ENCODE measurements at places on chromosomes 16 and 17.

DNA sequence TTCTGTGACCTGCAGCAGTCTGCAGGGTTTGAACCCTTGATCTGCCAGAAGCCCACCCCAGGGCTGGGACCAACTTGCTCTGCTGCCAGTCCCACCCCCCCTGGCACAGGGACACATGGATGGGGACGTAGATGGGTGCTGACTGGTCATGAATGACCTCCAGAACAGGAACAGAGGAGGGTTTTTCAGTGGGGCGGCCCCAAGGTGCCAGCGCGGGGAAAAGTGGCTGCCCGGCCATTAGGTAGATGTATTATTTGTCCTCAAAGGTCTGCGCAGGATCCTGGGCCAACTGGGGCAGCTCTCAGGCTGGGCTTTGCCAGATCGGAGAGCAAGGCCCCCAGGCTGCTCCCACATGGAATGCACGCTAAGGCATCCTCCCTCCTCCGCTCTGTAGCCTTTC lies 265.2 kb upstream of the TNRC6C start:
- DNase-seq = no peak

DNA sequence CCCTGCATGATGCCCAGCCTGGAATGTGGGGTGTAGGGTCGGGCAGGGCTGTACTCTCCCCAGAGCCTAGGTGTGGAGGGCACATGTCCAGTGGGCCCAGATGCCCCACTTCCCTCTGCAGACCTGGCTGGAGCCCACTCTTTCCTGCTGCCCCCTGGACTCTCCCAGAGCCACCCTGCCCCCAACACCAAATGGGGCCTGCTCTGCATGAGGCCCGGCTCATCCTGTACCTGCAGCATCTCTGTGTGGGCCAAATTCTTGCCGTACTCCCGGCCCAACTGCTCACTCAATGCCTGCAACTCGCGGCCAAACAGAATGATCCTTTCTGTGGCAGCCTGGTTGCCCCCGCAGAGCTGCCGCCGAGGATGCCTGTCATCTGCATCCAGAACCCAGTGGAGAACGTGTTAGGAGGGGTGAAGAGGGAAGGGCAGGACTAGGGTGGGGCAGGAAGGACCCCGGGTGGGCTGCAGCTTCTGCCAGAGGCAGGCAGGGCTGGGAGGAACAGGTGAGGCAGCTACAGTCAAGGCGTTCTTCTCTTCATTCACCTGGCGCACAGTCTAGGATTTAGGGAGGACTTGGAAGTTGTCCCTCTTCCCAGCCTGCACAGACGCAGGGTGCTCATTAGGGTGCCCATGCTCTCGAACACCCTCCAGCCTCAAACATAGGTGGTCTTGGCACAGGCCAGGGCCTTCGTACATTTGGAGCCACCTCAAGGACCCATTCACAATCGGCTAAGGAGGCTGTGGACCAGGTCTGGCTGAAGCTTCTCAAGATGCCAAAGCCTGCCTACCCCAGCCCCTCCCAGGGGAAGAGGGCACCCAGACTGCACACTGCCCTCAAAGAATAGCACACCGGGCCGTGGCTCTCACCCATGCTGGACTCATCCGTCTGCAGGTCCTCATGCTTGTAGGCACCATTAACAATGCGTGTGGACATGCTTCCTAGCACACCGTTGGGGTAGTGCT lies 8.7 kb upstream of the GFOD2 start:
- DNase-seq = no peak

DNA sequence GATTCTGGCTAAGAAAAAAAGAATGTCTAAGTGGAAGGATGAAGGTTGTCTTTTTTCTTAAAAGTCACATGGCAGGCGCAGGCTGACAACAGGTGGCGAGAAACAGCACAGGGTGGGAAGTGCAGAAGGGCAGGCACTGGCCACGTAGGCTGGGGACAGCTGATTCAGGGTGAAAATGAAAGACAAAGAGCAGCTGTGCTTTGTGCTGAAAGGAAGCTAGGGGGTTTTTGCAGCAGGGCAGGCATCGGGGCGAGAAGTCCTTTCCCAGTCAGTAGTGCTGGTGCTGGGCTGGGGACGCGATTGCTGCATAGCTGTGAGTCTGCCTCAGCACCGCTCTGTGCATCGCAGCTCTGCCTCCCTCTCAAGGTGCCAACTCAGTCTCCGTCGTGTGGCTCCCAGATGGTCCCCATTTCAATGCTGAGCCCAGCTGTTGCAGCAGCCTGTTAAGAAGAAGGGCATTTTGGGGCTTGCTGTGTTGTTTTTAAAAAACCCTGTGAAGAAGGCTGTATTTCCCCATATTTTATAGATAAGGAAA lies 183.1 kb upstream of the CCL2 start:
- DNase-seq = no peak

DNA sequence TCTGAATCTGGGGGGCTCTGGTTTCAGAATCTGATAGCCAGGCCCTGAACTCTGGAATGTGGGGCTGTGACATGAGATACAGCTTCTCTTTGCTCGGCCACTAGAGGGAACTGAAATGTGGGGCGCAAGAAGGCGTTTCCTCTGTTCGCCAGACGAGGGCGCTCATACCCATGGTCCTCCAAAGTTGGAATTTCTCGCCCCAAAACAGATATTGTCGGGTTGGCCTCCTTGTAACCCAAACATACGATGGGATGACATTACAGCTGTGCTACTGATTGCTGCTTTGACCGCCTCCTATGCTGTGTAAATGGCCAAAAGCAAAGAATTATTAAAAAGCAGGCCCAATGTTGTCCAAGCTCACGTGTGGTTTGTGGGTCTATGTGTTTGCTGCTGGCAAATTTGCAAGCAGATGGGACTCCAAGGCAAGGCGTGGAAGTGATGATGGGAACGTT lies 13.1 kb upstream of the MSI2 start:
- DNase-seq = peak; percentile 56

GRCh38 chr17:29145289-29146073 lies 34.7 kb downstream of the MYO18A start:
- DNase-seq = no peak

DNA sequence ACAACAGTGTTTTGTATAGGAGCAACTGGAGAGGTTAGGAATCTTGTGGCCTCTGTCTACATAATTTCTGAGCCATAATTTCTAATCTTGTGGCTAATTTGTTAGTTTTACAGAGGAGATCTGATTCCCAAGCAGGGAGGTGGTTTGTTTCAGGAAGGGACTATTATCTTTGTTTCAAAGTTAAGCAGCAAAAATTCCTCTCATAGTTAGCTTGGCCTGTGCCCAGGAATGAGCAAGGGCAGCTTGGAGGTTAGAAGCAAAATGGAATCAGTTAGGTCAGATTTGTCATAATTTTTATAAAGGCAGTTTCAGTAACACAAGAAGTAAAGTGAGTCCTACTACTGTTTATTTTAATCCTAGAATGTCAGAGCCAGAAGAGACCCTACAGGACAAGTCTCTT lies 2.0 kb upstream of the RDM1 start:
- no peak for DNase-seq

DNA sequence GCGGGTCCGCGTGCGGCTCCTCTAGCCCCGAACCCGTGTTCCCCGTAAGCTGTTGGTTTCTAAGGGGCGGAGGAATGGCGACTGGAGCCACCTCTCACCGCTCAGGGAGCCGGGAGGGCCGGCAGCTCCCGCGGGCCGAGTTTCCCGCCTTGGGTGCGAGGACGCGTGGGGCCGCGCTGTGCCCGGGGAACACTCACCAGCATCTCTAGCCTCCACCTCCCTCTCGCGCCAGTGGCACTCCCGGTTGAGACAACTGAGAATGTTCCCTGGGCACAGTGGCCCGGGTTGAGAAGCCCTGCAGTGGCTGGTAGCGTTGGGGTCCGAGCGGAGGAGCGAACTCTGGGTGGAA lies 560 bp downstream of the TELO2 start:
- no peak for DNase-seq

GRCh38 chr17:50133028-50133768 lies 3.2 kb upstream of the SAMD14 start:
- DNase-seq = no peak

DNA sequence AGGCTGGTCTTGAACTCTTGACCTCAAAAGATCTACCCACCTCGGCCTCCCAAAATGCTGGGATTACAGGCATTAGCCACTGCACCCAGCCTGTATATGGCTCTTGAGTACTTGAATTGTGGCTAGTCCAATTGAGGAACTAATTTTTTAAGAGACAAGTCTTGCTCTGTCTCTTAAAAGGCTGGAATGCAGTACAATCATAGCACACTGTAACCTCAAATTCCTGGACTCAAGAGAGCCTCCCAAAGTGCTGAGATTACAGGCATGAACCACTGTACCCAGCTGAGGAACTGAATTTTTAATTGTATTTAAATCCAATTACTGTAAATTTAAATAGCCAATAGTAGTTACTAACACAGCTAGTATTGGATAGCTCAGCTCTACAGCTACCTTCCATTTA lies 50.6 kb downstream of the MED13 start:
- DNase-seq = no peak

DNA sequence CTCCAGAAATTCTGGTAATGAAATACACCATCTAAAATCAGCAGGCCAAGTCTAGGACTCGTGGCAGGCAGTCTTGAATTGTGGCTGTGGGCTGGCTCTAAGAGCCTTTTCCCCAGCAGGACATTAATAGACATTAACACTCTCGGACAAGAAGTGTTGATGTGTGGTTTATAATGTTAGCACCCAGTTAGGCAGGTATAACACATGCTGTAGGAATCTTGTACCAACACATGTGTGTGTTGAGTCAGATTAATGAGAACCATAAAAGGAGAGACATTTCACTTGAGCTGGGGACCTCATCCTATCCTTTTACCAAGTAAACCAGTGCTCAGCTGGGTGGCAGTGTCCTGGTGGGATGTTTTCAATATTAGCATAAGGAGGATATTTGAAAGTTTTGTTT lies 264.5 kb downstream of the FTO start:
- no peak for DNase-seq

DNA sequence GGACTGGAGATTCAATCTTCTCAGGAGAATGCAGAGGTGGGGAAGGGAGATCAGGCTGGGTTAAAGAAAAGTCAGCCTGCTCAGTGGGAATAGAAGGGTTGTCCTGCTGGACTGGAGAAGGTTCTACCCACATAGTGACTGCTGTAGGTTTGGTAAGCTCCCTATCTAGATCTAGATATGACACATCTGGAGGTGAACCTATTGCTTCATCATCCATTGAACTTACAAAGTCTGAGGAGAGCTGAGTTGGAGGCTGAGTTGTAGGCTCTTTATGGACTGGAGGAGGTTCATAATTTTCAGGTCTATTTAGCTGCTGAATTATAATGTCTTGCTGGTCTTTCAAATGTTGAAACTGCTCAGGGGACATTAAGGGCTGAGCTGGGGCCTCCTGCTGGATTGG lies 46.0 kb upstream of the NF1 start:
- no peak for DNase-seq

DNA sequence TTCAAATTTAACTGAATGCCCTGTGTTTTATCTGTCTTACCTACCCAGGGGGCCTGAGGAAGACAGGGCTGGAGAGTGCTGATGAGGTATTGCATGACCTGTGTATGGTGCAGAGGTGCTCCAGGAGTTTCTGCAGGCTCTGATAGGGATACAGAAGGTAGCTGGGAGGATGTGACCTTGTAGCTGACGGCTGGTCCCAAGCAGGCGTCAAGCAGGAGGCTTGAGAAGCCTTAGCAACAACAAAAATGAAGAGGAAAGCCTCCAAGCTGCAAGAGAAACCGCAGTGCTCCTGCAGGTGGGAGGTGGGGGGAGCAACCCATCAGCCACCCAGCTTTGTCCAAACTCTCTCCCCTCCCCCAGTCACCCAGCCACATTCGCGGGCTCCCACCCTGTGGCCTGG lies 40.4 kb downstream of the LAT start:
- no peak for DNase-seq

GRCh38 chr16:57690782-57691471 lies 3.7 kb upstream of the DRC7 start:
- DNase-seq = no peak

GRCh38 chr16:78884204-78884603 lies 716.3 kb downstream of the MAF start:
- no peak for DNase-seq

- peak; percentile 89 for DNase-seq
Observed at GRCh38 chr16:637081-638018, 1.2 kb upstream of the METTL26 start.

GRCh38 chr16:30127993-30128392 lies 5.0 kb upstream of the MAPK3 start:
- no peak for DNase-seq

DNA sequence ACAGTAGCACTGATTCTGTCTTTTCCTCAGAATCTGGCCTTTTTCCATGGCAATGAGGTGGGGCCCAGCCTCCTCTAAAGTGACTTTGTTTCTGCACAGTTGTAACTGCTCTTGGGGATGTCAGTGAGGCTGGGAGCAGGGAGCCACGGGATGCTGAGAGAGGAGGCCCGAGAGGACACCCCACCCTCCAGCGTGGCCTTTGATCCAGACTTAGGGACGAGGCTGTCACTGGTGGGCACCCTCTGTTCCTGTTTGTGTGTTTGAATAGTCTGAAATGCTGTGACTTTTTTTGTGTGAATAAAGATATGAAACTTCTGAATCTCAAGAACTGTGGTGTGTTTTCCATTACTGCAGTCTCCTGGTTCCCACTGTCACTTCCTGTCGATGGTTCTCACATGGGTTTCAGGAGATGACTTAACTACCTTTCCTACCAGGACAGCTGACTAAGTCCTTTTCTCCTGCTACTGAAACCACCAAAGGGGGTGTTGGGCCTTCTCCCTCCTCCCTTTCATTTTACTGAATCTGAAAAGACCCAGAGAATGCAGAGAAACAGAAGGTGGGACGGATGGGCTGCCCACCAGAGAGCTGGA lies 18.6 kb downstream of the KCTD2 start:
- no peak for DNase-seq

DNA sequence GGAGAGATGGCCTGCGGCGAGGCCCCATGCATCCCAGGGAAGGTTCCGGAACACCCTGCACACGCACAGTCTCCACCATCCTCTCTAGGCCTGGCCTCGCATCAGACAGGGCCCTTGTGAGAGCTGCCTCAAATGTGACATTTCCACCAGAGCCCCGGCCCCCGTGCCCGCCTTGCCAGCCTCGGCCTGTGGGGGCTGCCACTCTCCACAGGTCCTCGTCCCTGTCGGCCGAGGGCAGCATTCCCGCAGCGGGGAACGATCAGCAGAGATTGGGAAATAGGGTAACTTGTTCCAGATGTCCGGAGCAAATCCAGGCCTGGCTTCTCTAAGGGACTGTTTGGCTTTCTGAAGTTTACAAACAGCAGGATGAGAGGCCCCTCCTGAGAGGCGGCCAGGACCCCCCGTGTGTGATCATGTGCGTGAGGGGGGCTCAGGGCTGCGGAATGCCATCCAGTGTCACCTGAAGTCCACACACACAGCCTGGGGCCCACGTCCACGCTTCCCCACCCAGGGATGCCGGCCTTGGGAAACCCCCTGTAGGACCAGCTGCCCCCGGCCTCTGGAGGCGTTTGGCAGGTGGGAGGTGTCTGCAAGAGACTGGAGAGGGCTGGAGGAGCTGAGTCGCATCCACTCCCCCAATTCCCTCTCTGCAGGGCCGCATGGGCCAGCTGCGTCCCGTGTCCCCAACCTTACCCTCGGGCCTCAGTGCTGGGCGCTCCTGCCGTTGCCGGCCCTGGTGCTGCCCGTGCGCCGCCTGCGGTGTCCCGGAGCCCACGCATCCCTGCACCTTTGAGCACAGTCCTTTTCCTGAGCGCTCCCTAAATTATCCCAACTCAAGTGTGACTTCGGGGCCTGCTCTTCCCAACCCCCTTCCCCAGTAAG lies 70.4 kb downstream of the ZDHHC7 start:
- no peak for DNase-seq

All from stimulated activated CD4-positive, alpha-beta T cell treated with anti-CD3 and anti-CD28 coated beads, TNF-alpha, amount 100 ng/mL, for 24 hours (primary cell).